ENCODE measurements at places on chromosomes 2 and 18.

DNA sequence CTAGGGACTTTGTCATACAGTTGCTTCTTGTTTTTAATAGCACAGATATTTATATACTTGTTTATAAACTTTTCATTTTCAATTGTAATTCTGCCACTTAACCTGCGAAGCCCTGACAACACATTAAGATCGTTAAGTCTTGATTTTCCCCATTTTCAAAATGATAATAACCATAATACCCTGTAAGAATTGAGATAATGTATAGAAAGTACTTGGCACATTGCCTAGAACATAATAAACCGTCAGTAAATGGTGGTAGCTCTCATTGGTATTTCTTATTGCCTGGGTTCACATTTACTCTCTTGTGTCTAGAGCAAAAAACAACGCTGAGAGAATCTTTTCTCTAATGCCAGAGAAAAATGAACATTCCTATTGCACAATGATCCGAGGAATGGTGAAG, 18.6 kb downstream of the PTCD3 start:
- no peak for DNase-seq

- DNase-seq = no peak
These were observed 223.7 kb upstream of the SMAD7 start for GRCh38 chr18:49174478-49174877.

- no peak for DNase-seq
These were observed 353 bp upstream of the SULT1C4 start for GRCh38 chr2:108377401-108377800.

DNA sequence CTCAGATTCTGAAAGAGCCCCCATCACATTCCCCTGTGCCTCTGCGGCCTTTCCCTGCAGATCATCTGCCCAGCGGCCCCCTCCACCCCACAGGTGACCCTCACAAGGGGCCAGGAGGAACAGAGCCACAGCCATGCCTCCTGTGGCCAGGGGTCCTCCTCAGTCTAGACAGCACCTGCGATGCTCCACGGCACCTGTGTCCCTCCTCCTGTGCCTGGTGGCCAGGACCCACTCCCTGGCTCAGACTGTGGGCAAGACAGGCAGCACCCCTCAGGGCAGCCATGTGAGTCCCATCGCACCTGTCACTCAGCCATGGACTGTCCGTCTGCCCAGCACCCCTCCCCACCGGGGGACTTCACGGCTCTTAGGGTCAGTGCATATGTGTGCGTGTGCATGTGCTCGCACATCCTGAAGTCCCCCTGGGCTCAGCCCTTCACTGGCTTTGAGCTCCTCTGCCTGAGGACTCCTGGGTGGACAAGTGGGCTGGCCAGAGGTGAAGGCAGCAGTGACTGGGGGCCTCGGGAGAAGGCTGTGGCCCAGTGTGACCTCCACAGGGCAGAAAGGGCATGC, 237.7 kb downstream of the ATAD2B start:
- DNase-seq = no peak

- no peak for DNase-seq
These were observed 8.0 kb downstream of the KLF7 start for GRCh38 chr2:207157731-207158130.

DNA sequence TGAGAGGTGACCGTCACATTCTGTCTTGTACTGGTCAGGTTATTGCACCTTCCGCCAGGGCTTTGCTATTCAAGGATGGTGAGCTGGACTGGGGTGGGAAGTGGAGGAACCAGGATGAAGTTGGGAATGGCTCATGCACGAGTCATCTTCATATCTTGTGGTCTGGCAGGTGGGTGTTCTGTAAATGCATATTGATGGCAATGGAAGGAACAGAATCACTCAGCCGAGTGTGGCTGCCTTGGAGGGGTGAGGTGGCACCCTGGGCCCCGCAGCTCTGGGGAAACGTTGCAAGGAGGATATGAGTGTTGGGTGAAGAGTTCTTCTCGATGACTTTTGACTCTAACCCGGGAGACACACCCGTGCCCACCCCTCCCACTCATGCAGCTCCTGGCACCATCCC, 1.2 kb downstream of the NEU2 start:
- no peak for DNase-seq

DNA sequence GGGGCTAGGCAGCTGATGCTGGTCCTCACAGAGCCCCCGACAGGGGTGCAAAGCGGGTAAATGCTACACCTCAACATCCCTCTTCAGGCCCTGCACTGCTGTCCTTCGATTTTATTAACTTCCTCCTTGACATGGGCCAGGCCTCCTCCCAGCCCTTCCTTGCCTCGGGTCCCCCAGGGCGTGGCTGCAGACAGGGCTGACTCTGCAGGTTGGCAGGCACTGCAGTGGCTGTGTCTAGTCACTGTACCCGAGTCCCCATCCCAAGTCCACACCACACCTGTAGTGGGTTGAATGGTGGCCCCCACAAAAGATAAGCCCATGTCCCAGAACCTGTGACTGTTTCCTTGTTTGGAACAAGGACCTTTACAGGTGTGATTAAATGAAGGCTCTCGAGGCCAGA, 140.2 kb downstream of the TWIST2 start:
- no peak for DNase-seq

DNA sequence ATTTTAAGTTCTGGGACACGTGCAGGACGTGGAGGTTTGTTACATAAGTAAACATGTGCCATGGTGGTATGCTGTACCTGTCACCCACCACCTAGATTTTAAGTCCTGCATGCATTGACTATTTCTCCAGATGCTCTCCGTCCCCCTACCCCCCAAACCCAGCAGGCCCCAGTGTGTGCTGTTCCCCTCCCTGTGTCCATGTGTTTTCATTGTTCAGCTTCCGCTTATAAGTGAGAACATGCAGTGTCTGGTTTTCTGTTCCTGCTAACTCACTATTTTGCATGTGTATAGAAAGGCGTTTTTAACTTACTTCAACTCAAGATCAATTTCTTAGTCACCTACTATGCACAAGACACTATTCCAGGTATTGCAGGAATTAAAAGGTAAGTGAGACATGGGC, 128.0 kb downstream of the PLCL1 start:
- no peak for DNase-seq

DNA sequence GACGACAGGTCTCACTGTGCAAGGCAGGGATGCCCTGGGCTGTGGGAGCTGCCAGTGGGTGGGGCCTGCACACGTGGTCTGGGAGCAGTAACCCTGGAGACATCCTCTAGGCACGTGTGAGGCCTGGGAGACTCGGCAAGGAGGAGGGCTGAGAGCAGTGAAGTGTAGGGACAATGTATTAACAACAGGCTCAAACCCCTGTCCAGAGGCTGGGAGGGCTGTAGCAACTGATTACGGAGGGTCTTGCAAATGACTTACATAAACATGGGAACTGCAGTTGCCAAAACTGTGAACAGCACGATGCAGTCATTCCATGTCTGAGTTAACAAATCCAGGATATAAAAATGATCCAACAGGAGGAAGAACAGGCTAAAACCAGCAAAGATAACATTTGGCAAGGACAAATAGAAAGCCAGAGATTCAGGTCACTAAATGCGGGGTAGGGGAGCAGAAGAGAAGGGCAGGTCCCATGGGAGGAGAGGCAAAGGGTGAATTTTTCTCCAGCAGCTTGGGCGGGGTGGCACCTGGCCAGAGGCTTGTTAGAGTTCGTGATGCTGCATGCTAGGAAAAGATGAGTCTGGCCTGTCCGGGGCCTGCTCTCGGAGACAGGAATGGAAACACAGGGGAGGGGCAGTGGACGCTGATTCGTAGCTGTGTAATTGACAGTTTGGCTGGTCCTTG, 44.9 kb downstream of the CYP27C1 start:
- no peak for DNase-seq

- DNase-seq = no peak
These were observed 165.3 kb downstream of the ARL4C start for GRCh38 chr2:234331566-234331965.

DNA sequence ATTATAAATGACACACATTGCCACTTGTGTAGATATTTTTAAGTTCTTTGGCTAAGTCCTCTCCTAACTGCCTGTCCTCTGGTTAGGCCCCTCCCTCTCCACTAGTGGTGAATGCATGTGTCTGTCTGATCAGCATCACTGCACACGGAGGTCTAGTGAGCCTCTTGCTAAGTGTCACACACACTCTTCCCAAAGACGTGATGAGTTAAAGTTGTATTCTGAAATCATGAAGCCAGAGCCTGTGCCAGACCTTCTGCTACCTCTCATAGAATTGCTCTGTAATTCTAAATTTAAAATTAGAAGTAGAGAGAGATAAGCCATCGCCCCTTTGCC, 41.3 kb downstream of the RALB start:
- peak; percentile 48 for DNase-seq

DNA sequence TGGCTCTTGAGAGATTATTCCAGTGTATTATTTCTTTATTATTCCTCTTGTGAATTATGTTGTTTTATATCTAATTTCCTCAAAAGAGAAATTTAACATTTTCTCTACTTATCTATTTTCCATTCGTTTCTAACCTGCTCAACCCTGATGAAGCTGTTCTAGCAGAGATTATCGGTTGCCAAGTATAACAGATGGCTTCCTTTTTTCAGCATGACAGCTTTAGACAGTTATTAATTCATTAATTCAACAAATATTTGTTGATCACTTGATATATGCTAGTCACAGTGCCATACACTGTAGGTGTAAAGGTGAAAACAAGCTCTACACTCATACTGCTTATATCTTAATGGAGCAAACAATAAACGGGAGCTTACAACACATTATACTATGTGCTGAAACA, 137.9 kb upstream of the UBE2E3 start:
- no peak for DNase-seq

GRCh38 chr2:28995765-28996750, 15.0 kb downstream of the TOGARAM2 start:
- no peak for DNase-seq

DNA sequence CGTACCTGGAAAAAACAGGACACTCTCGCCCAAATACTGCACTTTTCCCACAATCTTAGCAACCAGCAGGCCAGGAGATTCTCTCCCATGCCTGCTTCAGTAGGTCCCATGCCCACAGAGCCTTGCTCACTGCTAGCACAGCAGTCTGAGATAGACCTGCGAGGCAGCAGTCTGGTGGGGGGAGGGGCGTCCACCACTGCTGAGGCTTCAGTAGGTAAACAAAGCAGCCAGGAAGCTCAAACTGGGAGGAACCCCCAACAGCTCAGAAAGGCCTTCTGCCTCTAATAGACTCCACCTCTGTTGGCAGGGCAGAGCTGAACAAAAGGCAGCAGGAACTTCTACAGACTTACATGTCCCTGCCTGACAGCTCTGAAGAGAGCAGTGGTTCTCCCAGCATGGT, 1202.8 kb upstream of the ACVR2A start:
- DNase-seq = no peak

GRCh38 chr2:155690785-155691184, 641.7 kb downstream of the NR4A2 start:
- no peak for DNase-seq

DNA sequence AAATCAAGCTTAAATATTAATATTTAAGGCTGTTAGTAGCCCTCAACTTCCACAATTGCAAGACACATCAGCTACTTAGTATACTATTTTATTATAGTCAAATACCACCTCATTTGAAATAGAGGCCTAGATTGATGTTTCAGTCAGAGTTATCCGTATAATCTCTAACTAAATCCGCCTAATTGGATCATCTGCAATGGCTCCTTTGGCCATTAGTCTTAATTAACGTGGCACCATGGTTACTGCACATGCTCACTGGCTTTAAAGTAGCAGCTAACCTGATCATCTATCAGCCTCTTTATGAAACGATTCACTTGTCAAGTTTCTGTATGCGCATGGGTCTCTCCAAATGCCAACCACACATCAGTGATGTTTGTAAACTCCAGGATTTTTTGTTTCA, 112.3 kb downstream of the COLEC12 start:
- no peak for DNase-seq

DNA sequence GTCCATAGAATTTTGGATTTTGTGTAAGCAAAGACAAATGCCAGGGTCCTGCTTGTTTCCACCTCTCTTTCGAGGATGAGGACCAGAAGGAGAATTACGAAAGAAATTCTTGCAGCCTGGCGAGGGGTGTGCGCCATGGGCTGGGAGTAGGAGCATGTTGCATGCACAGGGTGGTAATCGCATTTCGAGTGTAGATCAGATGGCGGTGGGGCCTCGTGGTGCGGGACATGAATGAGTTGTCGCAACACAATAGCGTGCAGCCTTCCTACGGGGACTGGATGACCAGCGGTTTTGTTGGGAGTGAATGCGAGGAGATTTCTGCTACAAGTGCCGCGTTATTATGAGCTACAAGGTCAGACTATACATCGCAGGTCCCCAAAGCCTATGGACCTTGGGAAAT, 4.2 kb upstream of the EN1 start:
- no peak for DNase-seq

GRCh38 chr2:27191070-27191829, 20.6 kb upstream of the ATRAID start:
- DNase-seq = no peak

GRCh38 chr18:30886998-30887397, 155.5 kb downstream of the DSC3 start:
- DNase-seq = no peak

GRCh38 chr18:56795381-56795780, 144.2 kb downstream of the WDR7 start:
- DNase-seq = no peak

DNA sequence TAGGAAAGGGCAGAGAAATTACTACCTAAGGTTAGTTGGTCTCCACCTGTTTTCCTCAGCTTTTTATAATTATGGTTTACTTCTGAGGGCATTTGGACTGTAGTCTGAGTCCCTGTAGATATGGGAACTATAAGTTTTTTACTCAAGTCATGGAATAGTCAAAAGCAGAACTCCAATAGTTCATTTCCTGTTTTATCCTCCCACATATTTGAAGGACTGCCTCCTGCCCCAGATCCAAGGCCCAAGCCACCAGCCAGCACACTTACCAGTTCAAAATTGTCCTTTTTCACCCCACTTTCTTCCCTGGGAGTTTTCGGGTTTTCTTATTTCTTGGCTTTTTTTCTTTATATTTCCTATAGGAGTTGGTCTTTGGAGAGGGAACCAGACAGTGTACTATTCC, 164.1 kb downstream of the MBD5 start:
- DNase-seq = no peak

DNA sequence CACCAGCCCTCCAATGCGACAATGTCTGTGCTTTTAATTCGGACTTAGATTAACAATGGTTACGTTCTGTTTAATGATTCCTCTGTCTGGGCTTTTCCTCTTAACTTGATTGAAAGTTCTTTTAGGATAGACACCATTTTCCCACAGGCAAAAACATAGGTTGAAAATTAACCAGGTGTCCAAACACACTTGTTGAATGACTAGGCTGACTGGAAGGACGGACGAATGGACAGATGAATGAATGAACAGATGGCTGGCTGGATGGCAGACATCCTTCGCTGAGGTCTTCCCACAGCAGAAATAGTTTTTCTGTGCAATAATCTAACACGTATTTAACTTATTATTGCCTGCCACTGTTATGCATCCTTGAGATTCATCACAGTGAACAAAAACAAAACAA, 298.8 kb downstream of the SRBD1 start:
- DNase-seq = no peak

DNA sequence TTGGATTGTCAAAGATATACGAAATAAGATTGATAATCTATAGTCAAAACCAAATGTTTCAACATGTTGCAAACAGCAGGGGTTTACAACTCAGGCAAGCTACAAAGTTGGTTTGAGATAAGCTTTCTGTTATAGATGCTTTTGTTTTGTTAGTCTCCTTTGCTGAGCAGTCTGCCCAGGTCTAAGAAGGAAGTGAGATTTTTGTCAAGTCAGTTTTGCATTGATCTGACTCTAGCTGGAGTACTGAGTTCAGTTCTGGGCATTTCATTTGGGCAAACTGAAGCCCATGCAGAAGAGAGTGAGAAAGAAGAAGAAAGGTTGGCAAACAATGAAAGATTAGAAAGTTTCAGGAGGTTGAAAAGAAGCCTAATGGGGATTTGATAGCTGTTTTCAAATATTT, 983.0 kb upstream of the SLC39A10 start:
- DNase-seq = no peak
